ENCODE measurements at places on chromosomes 3 and 15.

GRCh38 chr15:90270502-90271150, 5.2 kb downstream of the NGRN start:
- no peak for DNase-seq

DNA sequence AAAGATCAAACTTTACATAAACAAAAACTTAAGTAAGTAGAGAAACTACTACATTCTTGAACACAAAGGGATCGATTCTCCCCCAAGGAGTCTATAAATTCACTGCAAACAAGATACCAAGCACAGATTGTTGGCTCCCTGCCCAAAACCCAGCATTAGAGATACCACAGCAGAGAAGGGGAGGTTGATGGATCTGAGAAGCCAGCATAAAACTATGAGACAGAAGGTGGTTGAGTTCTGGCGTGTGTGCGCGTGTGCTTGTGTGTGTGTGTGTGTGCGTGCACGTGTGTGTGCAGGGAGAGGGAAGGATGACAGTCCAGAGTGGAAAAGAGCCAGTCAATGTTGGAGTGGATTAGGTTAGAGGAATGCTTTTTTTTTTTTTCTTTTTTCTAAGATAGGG, 143.2 kb upstream of the PRR20G start:
- no peak for DNase-seq

DNA sequence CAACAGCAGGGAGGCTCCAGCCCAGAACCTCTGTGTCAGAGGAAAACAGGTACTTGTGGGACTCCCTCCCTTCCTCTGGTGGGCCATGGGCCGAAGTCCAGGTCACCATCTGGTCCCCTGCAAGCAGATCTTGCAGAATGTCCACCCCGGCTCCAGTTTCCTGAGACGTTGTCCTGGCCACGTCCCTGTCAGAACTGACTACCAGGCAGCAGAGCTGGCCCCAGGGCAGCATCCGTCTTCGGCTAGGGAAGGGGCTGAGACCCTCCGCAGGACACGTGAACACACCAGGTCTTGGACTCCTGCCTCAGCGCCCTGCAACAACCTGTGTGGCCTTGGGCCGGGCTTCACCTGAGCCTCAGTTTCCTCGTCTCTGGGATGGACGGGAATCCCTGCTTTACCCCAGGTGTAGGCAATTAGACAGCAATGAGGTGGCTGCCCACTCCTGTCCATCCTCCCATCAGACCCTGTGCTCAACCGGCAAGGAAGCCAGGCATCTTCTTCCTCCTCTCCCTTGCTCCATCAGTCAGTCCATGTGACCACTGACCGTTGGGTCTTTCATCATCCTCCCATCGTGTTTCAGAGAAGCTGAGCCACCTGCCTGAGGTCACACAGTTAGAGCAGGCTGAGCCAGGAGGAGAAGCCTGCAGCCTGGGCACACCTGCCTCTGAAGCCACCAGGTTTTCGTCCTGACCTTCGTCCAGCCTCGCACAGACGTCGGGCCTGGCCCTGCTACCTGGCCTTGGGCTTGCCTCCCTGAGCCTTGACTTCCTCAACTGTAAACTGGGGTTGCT, 8.9 kb upstream of the PRKCD start:
- no peak for DNase-seq

DNA sequence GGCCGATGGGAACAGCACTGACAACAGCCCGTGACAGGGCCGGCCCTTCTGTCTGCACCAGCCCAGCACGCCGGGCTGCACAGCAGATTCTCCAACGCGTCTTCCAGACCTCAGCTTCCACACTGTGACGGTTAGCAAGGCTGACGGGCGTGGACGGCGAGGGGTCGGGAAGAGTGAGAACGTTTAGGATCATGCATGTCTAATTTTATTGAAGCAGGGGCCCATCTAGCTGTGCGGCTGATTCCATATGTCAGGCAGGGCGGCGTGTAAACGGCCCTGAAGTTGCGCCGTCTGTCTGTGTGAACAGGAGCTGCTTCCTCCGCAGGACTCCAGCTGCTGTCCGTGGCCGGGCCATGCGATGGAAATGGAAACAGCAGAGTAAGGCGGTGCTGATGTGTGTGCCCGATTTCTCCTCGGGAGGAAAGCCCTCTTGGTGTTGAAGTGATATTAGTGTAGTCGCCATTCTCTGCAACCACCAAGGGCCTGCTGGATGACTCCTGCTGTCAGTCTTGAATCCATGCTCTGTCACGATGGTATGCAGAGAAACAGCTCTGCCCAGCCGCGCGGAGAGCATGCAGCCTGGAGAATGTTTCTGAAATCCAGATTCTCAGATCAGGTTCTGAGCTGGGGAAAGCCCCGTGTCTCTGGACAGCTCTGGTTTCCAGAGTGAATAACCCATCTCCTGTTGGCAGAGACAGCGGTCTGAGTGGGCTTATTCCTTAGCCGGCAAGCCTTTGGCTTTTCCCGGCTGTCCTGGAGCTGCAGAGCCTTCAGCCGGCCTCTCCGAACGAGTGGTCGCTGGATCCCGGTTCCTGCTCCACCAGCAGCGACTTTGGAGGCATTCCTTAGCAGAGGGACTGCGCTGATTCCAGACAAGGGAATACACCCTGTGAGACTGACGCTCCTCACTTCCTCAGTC, 158.1 kb upstream of the UBE3A start:
- no peak for DNase-seq

DNA sequence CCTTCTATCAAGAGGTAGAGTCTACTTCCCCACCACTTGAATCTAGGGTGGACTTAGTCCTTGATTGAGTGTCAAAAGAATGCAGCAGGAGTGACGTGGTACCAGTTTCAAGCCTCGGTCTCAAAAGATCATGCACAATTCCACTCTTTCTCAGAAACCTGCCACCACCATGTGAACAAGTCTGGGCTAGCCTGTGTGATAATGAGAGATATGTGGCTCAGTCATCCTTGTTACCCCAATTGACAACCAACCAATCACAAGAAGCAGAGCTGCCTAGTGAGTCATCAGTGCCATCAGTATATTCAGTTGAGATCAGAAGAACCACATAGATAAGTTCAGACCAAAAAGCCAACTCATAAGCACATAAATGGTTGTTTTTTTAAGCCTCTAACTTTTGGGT, 374.5 kb downstream of the IL20RB start:
- peak; percentile 13 for DNase-seq

DNA sequence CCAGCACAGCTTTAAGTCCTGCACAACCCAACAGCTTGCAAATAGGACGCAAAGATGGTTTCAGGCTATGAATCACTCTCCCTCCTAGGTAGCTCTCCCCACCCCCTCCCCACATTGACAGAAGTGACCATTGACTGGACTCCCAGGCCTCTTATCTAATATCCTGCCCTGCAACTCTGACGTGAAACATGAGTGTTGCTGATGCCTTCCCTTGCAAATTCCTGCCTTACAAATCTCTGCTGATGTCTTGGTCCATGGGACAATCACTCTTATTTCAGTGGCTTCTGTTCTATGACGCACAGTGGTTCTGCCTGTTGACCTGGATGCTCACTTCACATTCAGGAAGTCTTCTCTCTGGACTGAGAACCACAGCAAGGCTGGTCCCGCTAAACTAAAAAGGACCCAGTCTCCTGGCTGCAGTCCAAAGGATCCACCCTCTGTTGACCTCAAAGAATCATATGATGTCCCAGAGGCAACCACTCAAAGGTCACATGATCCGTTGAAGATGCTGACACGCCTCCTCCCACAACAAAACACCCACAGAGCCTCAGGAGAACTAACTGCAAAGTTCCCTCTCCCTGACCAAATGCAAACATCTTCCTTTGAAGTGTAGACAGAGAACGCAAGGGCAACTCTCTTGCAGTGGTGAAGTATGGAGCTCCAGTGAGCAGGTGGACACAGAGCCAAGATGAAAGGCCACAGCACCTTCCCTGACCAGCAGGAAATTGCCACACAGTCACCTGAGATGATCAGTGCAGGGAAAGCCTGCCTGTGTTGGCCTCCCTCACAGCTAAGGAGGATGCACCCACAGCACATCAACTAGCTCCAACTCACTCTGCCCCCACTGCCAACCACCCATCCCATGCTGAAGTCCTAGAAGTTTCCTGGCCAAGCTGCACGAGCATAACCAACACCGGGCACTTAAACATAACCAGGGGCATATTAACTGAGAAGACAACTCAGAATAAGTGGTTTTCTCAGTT, 112.3 kb downstream of the ADAMTS17 start:
- DNase-seq, result no peak

DNA sequence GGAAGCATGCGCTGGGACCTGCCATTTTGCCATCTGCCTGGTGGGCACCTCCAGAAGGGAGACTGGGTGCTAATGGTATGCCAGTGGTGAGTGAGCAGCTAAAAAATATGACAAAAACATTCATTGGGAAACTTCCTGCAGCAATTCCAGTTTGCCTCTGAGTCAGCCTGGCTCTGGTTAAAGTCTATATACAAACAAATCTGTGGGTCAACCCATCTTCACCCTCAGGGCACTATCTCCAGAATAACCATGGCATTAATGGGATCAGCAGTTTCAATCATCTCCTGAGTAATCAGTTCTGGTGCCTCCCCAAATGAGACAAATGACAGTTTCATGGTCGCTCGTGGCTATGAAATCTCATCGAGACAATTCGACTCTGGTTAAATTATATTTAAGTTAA, 21.5 kb downstream of the FRMD4B start:
- DNase-seq, result peak; percentile 90

GRCh38 chr15:46460431-46461094, 825.7 kb downstream of the SQOR start:
- DNase-seq, result no peak
